M059J (cell line): ENCODE measurements at places on chromosomes 13 and 19.

GRCh38 chr13:111117289-111117688, 2.2 kb downstream of the ARHGEF7 start:
- DNase-seq = no peak

- DNase-seq = no peak
Observed at GRCh38 chr19:29378543-29379080, 147.2 kb upstream of the VSTM2B start.

GRCh38 chr19:49502866-49503581, 6.8 kb downstream of the RPS11 start:
- DNase-seq = peak; percentile 73

DNA sequence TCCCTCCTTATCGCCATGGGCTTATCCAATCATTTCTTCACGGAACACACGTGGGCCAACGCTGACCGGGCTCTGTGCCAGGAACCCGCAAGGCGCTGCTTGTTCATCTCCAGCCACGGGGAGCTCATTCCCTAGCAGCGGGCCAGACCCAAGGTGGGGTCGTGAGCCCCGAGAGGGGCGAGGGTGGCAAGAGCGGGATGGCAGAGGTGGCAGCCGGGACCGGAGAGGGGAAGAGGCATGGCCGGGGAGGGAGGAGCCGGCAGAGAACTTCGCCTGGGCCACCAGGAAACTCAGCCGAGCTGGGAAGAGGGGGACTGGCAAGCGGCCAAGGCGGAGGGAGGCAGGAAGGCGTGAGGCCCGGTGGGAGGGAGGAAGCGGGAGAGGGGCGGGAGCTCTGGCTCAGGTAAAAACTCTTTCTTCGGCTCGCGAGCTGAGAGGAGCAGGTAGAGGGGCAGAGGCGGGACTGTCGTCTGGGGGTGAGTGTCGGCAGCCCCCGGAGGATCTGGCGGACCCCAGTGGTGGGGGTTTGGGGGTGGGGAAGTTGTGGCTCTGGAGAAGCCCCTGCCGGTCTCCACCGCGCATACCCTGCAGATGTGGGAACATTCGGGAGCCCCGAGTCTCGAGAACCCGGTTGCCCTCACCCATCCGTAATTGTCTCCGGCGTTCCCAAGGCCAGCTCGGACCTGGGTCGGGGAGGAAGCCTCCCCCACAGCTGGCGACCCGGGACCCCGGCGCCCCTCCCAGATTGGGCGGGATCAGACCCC, at the start of gene B3GNT3:
TSS of gene B3GNT3 (plus strand) at position 408 of the 764 bp plus-strand sequence. CDS start 12,670 bp downstream, outside the sequence.
- peak; percentile 39 for DNase-seq

- no peak for DNase-seq
Observed at GRCh38 chr13:50235604-50236342, 220.5 kb downstream of the KCNRG start.

DNA sequence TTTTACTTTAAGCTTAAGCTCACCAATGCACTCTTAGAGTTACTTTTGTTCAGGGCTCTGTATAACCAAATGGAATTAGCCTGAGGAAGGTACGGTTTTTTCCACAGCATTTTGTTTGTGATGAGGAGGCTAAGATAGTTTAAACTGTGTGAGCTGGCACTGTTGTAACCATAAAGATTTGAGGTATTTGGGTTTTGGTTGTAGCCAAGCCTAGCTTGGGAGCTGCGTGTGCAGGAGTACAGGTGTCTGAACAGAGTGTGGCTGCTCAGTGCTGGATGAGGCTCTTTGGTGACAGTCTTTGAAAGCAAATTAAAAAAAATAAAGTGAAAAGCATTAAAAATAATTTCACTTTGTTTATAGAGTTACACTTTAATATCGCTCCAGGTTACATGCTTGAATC, 56.0 kb downstream of the ARHGEF7 start:
- DNase-seq = no peak

GRCh38 chr19:43779147-43779819, 1.5 kb downstream of the KCNN4 start:
- no peak for DNase-seq

- no peak for DNase-seq
Observed at GRCh38 chr13:94987081-94987480, 274.7 kb upstream of the SOX21 start.

DNA sequence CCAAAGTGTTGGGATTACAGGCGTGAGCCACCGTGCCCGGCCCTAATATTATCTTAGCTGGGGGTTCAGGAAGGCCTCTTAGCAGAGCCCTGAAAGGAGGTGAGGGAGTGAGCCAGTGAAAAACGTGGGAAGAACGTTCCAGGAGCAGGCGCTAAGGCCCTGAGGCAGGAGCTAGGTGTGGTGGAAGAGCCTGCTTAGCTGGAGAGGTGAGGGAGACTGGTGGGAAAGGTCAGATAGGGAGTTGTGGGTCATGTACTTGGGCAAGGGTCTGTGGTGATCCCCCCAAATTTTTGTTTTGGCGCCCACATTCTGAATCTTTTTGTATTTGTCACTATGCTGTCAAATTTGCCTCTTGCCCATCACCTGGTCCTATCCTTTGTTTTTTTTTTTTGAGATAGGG, 5.1 kb upstream of the INAFM1 start:
- no peak for DNase-seq

- DNase-seq = no peak
Observed at GRCh38 chr19:10379880-10380312, 476 bp downstream of the TYK2 start.

DNA sequence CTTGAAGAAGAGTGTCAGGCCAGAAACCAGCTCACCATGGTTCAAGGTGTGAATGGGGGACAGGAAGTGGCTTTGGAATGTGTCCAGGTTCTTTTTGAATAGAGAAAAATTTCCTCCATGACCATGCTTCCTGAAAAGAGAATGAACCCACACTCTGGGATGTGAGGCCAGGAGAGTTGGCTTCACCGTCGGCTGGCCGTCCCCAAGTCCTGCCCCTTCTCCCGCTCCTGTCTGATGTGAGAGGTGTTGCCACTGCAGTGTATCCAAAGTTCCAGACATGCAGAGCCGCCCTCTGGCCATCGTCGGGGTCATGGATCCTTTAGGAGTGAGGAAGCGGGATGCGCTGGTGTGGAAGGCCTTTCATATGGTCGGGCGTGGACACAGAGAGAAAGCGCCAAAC, 101.2 kb downstream of the COL4A2 start:
- peak; percentile 57 for DNase-seq

GRCh38 chr13:111269508-111269907, 50.9 kb upstream of the TEX29 start:
- no peak for DNase-seq

GRCh38 chr13:43353631-43354030, 330.2 kb downstream of the DNAJC15 start:
- no peak for DNase-seq

GRCh38 chr13:21202767-21203531, 26.5 kb downstream of the MRPL57 start:
- DNase-seq = peak; percentile 10

- DNase-seq = no peak
Observed at GRCh38 chr13:30103161-30103840, 204.1 kb downstream of the KATNAL1 start.

GRCh38 chr13:90732049-90732448, 615.4 kb upstream of the MIR17HG start:
- DNase-seq = no peak

GRCh38 chr13:101522607-101523006, 70.1 kb downstream of the ITGBL1 start:
- no peak for DNase-seq

DNA sequence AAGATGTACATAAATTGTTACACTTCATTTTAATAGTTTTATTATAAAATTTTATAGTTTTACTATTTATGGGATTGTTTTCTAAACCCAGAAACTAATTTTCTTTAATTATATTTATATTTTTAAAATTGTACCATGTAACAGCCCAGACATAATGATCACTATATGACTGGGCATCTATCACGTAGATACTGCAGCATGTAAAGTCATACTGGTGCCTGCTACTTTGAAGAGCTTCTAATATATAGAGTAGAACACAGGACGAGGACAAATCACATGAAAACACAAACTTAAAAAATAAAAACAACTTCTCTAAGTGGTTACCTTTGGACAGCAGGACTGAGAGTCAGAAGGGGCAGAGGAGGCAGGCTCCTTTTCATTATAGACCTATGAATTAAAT, 5.3 kb downstream of the ELF1 start:
- no peak for DNase-seq

DNA sequence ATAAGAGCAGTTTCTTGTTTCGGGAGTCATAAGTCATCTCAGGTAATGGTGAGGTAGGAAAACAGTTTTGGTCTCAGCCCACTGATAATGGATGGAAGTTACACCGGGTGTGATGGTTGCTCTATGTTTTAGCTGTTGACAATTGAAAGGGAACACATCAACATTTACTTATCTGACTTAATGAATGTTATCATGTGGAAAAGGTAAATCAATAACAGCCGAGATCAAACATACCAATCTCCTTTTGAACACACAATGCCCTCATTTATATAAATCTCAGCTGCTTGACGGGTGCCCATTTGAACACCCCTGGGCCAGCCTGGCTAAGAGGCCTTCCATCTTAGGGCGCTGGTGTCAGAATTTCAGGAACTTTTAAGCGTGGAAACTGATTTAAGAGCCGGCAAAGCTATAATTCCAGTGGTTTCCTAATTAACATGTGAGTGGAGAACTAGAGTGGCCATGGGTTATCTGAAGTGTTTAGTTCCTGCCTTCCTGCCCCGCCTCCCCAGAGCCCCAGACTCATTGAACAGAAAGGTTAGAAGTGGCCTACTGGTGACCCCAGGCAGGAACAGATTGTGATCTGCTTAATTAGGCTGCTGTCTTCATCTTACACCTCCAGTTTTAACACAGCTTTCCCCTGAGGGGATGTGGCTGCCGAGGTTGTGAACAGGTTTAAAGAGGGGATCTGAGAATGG, 572.7 kb downstream of the FGF9 start:
- DNase-seq = no peak

DNA sequence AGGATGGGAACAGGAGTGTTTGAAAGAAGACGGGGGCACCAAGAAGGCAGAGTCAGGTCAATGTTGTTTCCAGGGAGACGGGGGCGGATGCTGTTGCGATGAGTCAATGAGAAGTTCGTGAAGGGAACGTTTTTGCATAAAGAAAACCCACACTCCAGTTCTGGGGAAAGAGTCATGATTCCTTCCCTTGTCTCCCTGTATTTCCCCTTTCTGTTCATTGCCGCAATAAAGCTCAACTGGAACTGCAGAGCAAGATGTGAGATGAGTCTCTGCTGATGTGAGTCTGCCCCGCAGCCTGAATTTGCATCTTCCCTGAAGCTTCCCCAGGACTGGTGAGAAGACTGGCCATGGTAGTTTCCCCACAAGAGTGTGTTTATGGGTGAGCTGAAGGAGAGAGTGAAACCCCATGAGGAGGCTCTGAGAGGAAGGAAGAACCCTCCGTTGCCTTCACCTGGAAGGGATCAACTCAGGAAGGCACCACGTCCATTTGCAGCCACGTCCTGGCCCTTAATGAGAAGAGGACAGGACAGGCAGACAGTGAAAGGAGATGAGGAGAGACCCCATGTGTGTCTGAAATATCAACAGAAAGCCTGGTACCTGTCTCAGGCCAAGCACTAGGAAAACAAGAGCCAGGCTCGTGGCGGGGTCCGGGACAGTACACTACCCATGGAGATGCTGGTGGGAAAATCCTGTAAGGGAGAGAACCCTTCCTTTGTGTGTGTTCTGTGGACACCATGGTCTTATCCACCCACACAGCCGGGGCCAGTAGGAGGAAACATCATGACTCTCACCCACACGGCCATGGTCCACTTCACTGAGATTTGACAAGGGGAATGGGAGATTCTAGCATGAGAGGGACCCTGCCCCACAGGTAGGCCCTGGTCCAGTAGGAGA, 13.7 kb downstream of the LILRA1 start:
- no peak for DNase-seq

GRCh38 chr13:64471916-64472315, 2758.2 kb downstream of the PCDH9 start:
- peak; percentile 16 for DNase-seq

GRCh38 chr19:53882391-53883050, 524 bp downstream of the PRKCG start:
- DNase-seq = no peak

DNA sequence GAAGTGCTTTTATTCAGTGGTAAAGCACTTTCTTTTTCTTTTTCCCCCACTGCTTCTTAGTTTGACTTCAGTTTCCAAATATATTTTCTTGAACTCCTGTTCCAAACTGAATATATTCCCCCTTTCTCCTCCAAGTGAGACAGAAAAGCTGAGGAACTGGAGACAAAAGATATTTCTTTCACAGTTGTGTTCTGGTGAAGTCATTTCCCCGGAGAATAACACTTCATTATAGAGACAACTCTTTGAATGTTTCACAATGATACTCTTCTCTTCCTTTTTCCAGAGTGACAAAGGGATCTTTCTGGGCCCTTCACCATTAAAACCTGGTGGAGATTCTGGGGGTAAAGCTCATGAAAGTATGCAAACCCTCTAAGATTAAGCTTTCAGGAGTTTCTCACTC, 860.8 kb upstream of the SLITRK5 start:
- DNase-seq = no peak

DNA sequence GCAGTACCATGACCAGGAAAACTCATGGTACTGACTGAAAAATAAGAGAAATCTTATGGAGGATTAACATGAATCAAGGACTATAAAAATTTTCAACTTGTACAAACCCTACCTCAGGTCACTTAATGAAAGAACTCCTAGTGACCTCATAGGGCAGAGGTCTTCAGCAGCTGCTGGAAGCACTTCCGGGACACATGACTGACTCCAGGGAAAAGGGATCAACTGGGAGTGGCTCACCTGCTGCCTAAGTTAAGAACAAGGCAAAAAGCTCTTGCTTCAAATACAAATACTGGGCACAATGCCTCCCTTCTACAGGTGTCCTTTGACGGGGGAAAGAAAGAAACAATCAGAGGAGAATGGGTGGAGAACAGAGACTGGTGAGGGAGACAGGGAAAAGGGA, 18.6 kb downstream of the DOCK9 start:
- no peak for DNase-seq

DNA sequence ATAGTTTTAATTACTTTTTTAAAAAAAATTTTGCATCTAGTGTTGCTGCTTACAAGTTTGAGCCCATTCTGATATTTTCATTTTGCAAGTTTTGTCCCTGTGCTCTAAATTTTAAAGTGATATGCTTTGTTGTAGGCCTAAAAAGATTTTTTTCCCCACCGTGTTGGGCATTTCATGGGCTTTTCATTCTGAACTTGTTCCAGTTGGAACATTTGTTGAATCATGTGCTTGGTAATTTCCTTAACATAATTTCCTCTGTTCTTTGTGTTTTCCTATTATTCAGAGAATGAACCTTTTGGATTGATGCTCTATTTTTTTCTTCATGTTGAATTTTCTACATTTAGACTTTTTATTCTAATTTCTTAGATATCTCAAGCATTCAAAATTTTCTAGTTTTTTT, 206.4 kb upstream of the SPRY2 start:
- DNase-seq = no peak

GRCh38 chr19:21463449-21464105, 41.8 kb upstream of the ZNF429 start:
- DNase-seq = no peak

GRCh38 chr19:22545751-22546150, 88.4 kb upstream of the ZNF492 start:
- DNase-seq = peak; percentile 1
